ENCODE measurements at places on chromosomes 12 and 14. TPM values are rescaled to one million over a fixed set of nuclear protein-coding genes. Genes with fewer than 3 reads are reported as not detected.

CPNE6 gene
- not detected for total RNA-seq

KRT75 gene
- total RNA-seq, result 0.08 TPM

OTOGL gene
- total RNA-seq, result 0.18 TPM

- no peak for DNase-seq
These were observed 30.6 kb downstream of the ATF7IP start for GRCh38 chr12:14396071-14396470.

GRCh38 chr12:67534681-67535080 is 113.9 kb upstream of the DYRK2 start:
- peak; percentile 34 for DNase-seq

SLC15A5 gene
- total RNA-seq, result not detected

Data from HT-29 (cell line).